MV-4-11 (cell line): ENCODE measurements at places on chromosomes 2 and 18.

GRCh38 chr18:78978349-78979055 lies 1.1 kb upstream of the SALL3 start:
- DNase-seq: no peak

DNA sequence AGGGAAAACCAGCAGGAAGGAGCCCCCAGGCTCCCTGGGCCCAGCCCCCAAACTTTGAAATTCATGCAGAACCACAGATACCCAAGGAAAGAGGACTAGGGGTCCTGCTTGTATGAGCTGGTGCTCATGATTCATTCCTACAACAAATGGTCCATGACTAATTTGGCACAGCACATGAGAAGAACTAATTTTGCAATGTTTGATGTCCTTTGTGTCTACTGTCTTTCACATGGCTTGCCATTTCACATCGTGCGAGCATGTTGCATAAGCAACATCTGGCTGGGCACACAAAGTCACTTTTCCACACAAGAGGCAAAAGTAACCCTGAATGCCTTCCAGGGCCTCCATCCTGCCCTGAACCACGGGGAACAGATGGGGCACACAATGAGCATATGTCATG lies 149.6 kb upstream of the APCDD1 start:
- DNase-seq: peak; percentile 87

GRCh38 chr2:206276169-206276942 lies 1.9 kb downstream of the ZDBF2 start:
- DNase-seq: no peak

- DNase-seq: no peak
Measured at GRCh38 chr2:171810422-171811244, 83.4 kb downstream of the SLC25A12 start.

GRCh38 chr2:220293966-220294365 lies 666.5 kb downstream of the SLC4A3 start:
- DNase-seq: no peak

DNA sequence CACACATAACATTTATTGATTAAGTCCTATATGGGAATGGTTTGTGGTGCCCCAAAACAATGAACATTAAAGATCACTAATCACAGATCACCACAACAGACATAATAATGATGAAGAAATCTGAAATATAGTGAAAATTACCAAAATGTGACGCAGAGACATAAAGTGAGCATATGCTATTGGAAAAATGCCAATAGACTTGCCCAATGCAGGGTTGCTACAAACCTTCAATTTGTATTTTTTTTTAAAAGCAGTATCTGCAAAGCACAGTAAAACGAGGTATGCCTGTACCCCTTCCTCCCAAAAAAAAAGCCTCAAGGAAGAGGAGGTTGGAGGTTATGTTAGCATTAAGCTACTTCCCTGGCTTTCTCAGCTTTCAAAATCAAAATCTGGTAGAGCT lies 131.1 kb downstream of the RBMS1 start:
- DNase-seq: no peak

GRCh38 chr2:181948227-181948626 lies 37.4 kb upstream of the PPP1R1C start:
- DNase-seq: no peak

DNA sequence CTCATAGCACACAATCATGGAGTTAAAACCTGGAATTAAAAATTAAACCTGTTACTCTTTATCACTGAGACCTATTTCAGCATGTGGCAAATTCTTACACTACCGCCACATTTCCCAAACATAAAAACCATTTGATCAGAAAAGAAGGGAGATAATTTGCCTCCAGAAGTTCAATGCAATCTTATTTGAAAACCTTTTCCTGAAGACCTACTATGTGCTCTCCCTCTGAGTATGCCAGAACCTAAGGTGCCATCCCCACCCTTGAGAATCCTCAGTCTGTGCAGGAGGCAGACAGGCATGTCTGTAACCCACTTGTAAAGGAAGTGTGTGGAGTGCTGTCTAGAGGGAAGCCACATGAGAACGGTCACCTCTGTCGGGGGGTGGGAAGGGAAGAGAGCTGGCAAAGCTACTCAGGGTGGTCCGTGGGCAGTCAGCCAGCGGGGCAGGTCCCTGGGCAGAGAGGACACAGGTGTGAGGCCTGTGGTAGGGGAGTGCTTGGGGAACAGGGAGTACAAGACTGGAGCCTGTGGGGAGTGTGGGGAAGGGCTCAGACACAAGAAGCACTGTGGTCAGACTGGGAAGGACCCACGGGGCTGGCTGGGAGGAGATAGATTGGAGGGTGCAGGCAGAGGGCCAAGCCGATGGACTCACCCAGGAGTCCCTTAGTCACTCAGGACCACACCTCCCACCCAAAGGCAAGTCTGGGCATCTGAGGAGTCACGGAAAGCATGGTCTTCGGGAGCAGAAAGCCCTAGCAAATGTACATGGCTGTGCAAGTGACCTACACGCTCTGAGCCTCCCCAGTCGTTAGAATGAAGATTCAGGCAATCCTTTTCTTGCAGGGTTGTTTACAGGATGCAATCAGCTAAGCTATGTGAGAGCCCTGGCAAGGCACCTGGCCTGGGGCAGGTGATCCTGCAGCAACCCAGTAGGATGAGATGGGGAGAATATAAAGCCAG lies 22.8 kb downstream of the CRACDL start:
- DNase-seq: no peak

DNA sequence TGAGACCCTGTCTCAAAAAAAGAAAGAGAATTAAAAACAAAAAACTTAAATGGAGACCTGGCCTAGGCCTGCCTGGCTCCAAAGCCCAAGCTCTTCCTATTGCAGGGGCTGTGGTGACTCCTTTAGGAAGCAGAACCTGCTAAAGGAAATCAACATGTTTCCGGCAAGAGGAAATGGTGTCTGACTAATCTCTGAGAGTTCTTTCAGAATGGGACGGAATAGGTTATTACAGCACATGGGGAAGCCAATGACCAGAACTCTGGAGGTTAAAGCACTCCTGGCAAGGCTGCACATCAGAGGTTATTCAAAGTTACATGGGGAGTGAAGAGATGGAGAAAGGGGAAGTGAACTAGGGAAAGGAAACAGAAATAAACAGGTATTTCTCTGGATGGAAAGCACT lies 21.4 kb downstream of the KIF3C start:
- peak; percentile 86 for DNase-seq

DNA sequence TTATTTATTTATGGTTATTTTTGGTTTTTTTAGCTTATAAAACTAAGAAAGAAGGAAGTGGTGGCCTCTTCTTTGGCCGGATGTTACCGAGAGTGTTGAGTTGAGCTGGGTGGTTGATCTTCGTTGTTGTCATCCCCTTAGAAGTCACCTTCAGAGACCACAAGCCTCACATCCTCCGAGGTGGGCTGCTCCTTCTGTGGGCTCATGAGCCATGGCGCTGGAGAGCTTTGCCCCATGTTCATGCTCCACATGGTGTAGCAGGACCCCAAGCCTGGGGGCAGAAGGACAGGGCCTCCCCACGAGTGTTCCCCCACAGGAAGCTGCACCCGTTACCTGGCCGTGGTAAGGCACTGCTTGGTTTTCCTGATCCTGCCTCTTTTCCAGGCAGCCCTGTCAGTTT lies 23.4 kb downstream of the SNTG2 start:
- DNase-seq: no peak

DNA sequence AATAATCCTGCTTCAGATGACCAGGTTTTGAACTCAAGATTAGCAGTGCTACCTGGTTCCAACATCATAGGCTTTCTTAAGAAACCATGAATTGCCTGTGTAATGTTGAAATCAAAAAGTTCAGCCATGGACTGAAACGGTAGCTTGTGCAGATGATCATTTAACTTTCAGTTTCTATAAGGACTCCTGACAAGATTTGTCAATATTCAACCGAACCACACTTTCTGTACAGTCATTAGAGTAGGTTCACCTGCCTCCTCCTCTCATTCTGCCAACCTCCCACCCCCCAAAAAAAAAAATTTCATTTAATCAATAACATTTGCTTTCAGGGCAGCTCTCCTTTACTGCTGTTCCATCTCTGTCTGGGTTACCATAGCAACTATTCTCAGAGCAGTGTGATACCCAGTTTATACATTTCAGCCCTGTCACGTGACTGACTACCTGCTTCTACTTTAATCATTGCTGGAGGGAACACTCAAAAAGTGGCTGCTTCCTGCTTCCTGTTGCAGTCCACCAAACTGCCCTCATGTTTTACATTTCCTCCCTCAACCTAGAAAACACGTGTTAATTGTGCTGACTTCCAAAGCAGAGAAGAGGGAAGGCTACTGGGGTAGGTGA lies 275.5 kb downstream of the SS18 start:
- DNase-seq: no peak

DNA sequence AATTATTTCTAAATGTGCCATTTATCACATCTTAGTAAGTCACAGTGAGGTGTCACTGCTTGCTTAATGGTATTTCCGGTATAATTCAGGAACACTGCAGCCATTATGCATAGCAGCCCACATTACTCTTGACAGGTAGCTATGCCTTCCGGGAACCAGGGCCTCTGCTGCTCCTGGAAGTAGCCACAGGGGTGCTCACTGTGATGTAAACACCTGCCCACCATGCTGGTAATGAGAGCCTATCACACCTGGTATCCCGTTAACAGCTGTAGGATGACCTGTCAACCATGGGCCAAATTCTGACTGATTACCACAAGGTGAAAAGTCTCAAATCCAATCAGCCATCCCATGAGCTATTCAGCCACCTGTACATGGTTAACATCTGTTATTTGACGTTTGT lies 647.0 kb upstream of the NXPH2 start:
- DNase-seq: no peak

GRCh38 chr2:75790814-75791467 lies 80.2 kb upstream of the GCFC2 start:
- no peak for DNase-seq

DNA sequence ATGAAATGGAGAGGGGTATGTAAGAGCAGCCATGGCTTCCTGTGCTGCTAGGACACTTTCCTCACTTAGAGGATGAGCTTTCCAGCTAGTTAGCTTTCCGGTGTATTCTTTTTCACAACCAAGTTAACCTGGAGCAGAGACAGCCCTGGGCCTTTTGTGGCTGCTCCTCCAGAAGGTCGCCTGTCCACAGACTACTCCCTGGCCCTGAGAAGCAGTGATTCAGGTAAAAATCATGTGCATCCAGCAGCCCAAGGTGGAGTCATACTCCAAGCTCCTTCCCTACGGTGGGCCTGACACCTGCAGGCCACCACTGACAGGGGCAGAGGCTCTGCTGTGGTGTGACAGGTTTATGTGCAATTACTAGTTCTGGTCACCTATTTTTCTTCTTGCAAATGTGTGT lies 187.2 kb downstream of the ANKRD30B start:
- DNase-seq: no peak

DNA sequence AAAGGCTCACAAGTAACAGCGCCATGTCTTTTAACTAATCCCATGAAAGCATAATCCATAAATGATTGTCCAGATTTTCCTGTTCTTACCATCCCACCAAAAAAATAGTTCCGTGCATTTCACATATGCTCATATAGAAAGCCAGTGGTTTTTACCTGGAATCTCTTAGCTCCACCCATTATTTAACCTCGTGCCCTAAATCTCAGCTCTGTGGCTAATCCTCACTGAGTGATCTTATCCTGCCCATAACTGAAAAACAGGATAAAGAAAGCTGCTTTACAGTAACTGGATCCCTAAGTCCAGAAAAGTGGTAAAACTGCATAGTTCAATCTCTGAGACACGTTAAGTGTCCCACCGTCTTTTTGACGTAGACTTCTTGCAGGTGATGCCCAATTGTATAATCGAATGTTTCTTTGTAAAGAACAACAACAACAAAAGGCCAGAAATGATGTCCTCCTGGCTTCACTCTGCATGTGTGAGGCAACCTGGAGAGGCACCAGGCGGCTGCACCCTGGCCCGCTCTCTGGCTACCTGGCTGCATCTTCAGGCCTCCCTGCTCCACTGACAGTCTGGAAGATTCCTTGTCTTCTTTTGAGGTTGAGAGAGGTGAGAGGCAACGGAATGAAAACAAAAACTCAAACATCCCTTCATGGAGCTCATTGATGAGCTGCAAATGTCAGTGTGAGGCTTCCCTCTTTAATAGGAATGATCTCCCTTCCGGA lies 38.6 kb downstream of the FEZ2 start:
- DNase-seq: no peak

DNA sequence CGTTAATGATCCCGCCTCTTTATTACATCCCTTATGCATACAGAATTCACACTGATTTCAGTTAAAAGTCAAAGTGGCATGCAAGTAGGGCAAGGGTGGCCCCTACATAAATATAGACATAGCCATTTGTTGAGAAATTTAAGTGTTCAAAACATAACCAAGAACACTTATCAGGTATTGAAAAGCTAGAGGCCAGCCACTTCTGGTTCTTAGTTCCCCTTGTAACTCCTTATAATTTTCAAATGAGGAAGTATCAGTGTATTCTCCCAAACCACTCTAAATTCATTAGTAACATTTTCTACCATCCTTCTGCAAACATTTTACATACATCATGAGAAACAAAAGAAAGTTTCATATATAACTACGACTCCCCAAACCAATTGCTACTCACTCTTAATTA lies 5.8 kb upstream of the ARL5A start:
- DNase-seq: peak; percentile 88
